ENCODE measurements at places on chromosomes 11 and 22. TPM values are rescaled to one million over a fixed set of nuclear protein-coding genes. Genes with fewer than 3 reads are reported as not detected.

DNA sequence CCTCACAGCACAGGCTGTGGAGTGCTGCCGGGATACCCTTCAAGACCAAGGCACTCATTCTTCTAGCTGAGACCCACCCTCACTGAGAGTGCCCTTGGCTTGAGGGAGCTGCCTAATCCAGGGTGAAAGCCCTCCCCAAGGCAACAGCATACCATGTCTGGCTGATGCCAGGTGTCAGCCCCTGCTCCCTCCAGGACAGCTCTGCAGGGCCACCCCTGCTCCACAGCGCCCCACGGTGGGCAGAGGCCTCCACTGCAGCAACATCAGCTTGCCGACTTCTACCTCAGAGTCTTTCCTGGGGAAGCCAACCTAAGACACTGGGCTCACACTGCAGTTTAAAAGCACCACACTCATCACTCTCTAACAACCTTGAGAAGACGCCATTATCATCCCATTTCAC, 29.0 kb downstream of the TTLL1 start:
- no peaks in the 10 kb centered on the region for H3K27me3 ChIP-seq
- no peak for DNase-seq
- H3K4me1 ChIP-seq: no peaks in the 10 kb centered on the region
- peaks cover 3% of the 10 kb centered on the region for H3K36me3 ChIP-seq
- no peak overlapping the region for H3K27ac ChIP-seq
- no peak overlapping the region for H3K4me3 ChIP-seq

Gene SPI1
- 44.4 TPM for total RNA-seq

GRCh38 chr11:125286486-125286885, 121.9 kb downstream of the PKNOX2 start:
- no peak for DNase-seq
- no peaks in the 10 kb centered on the region for H3K27me3 ChIP-seq

Gene CLDN5
- 41.0 TPM for total RNA-seq

DNA sequence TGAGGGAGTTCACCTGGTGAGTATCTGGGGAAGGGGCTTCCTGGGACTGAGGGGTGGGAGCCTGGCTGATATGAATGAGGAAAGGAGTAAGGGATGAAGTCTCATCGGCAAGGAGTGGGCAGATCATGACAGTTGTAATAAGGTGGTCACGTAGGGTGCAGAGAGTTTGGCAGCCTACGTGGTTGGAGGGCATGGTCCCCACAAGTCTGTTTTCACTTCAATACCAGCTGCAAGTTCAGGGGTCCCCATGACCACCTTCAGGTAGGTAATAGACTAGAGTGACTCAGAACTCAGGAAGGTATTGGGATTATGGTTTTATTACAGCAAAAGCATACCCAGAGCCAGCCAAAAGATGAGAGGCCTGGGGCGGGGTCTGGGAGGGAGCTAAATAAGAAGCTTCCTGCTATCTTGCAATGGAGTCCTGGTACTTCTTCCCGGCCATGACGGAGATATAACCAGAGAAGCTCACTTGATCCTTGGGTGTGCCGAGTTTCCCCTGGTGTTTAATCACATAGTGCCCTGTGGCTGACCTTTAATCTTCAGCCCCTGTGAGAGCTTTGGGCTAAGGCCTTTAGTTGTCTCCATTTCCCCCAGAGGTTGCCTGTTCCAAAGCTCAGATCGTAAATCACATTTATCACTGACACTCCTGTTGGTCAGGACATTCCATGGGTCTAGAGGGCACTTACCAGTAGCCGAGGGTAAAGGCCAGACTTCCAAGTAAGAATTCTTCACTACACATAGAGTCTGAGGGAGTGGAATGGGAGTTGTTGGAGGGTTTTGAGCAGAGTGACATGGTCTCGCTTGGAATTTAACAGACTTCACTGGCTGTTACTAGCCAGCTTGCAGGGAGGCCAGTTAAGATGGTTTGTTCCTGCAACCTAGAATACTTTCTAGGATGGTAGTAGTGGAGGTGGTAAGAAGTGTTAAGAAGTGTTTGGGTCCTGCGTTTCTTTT, 9.1 kb downstream of the SLC3A2 start:
- H3K4me1 ChIP-seq: peaks cover 14% of the 10 kb centered on the region
- no peak overlapping the region for H3K27ac ChIP-seq
- H3K36me3 ChIP-seq: peaks cover 47% of the 10 kb centered on the region

Gene OR56A3
- not detected for total RNA-seq

DNA sequence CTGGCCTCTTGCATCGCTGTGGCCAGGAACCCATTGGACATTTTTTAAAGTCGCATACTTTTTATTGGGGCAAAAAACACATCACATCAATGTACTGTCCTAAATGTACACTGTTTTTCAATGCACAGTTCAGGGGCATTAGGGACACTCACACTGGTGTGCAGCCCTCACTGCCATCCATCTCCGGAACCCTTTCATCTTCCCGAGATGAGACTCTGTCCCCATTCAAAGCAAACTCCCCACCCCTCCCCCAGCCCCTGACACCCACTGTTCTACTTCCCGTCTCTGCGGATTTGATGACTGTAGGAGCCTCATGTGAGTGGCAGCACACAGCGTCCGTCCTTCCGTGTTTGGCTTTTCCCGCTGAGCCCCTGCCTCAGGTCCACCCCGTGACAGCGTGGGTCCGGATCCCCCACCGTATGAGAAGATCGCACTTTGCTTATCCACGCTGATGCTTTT, 41.8 kb upstream of the TH start:
- no peak overlapping the region for H3K4me3 ChIP-seq

Measured in thoracic aorta (tissue), 2 donors.